ENCODE measurements at places on chromosomes 12 and 14. TPM values are rescaled to one million over a fixed set of nuclear protein-coding genes. Genes with fewer than 3 reads are reported as not detected.

DNA sequence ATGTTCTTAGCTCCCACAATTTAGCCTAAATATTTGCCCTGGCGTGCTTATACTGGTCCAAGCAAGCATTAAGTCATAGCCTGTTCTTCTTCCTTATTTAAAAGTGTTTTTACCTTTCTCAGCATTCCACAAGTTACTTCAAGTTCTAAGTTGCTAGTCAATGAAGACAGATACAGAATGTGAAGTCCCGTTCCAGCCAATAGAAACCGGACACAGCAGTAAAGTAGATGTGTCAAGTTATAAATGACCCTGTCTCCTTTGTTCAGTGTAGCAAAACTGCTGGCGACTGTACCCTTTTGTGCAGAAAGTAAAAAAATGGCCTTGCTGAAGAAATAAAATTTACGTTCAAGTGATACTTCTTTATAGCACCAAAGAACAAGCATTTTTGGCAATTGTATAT, 3.9 kb downstream of the SNAPC1 start:
- no peak overlapping the region for H3K27ac ChIP-seq
- H3K4me3 ChIP-seq = no peak overlapping the region
- peaks cover 41% of the 10 kb centered on the region for H3K36me3 ChIP-seq
- H3K27me3 ChIP-seq = no peaks in the 10 kb centered on the region

- H3K4me1 ChIP-seq = no peaks in the 10 kb centered on the region
- DNase-seq = no peak
- H3K27me3 ChIP-seq = peaks cover 9% of the 10 kb centered on the region
- H3K36me3 ChIP-seq = no peaks in the 10 kb centered on the region
- no peak overlapping the region for H3K4me3 ChIP-seq
Measured at GRCh38 chr12:103882861-103883596, 42.0 kb upstream of the NT5DC3 start.

- no peak overlapping the region for H3K27ac ChIP-seq
- no peaks in the 10 kb centered on the region for H3K27me3 ChIP-seq
- H3K4me3 ChIP-seq = no peak overlapping the region
- H3K36me3 ChIP-seq = no peaks in the 10 kb centered on the region
Measured at GRCh38 chr12:92185052-92185451, 39.4 kb upstream of the BTG1 start.

DNA sequence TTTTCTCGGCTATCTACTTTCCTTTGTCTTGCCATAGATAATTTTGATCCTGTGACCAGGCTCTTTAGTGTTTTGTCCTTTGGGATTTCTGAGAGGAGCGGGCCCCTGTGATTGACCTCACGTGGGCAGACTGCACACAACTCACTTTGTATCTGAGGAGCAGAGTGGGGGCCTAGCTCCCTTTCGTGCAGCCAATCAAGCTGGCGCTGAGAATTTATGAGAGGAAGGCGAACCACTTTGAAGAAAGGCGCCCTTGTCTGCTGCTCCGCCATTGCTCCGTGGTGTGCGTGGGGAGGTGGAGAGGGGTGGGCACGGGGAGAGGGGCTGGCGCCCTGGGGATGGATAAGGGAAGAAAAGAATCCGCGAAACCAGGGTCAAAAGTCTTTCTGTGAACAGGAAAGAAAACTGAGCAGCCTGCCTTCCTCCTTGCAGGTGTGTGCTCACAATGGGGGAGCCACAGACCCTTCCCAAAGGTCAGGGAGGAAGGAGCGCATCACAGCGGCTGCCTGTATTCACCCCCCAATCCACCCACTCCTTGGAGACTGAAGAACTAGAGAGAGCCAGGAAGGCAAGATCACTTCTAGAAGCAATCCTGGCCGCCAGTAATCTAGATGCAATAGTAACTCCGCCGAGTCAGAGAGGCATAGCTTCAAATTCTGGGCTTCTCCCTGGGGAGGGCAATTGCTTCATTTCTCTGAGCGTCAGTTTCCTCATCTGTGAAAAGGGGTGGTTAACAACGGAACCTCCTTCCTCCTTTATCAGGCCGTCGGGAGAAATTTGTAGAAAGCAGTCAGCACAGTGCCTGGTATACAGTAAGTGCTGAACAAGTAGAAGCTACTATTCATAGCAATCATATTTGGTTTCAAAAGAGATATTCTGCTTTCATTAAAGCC, 24.9 kb upstream of the MED13L start:
- no peaks in the 10 kb centered on the region for H3K36me3 ChIP-seq
- no peak for DNase-seq
- H3K27me3 ChIP-seq = no peaks in the 10 kb centered on the region
- H3K4me3 ChIP-seq = no peak overlapping the region
- H3K4me1 ChIP-seq = peaks cover 4% of the 10 kb centered on the region

DNA sequence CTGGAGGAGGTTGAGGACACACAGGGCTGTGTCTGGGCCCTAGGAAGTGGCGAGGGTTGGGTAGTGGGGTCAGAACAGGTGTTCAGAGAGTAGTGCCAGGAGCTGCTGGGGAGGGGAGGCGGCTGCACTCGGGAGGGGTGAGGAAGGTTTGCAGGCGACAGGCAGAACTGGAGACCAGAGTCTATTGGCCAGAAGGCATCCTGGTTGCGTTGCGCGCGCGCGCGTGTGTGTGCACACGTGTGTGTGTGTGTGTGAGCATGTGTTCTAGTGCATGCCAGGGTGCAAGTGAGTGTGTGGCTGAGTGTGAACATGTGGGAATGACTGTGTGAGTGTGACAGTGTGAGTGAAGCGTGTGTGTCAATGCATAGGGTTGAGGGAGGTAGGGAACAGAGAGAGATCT, 86.4 kb downstream of the CCDC92 start:
- no peaks in the 10 kb centered on the region for H3K36me3 ChIP-seq
- H3K27me3 ChIP-seq = peaks cover 65% of the 10 kb centered on the region
- no peak overlapping the region for H3K27ac ChIP-seq
- H3K4me3 ChIP-seq = no peak overlapping the region
- no peak for DNase-seq
- H3K4me1 ChIP-seq = peaks cover 3% of the 10 kb centered on the region

- no peak overlapping the region for H3K4me3 ChIP-seq
- no peaks in the 10 kb centered on the region for H3K4me1 ChIP-seq
- H3K27ac ChIP-seq = no peak overlapping the region
- H3K36me3 ChIP-seq = no peaks in the 10 kb centered on the region
- H3K27me3 ChIP-seq = no peaks in the 10 kb centered on the region
Measured at GRCh38 chr14:41605550-41606281, 960 bp upstream of the LRFN5 start.

Gene KRT78
- not detected for total RNA-seq

Gene TCL1B
- total RNA-seq = not detected

DNA sequence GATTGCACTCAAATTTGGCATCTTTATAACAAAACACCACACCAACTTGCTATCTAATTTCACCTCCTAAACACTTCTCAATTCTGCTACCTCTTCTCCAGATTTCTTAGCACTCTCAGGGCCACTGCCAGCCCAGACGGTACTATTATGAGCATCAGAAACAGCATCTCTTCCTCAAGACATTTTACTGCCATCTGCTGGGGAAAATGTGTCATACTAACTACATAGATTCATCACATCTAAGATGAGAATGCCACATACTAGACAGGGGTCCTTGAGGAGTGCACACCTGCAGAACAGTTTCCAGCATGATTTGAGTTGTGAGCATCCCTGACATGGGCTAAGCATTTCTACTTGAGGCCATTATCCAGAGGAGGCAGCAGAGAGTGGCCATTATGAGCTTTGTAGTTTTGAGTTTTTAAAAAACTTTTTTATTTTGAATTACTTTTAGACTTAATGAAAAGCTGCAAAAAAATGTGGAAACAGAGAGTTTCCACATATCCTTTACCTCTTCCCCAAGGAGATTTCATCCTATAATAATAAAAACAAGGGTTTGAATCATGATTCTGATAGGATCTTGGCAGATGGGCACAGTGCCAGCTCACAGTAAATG, 15.1 kb upstream of the GRIP1 start:
- H3K27me3 ChIP-seq = no peaks in the 10 kb centered on the region
- no peaks in the 10 kb centered on the region for H3K4me1 ChIP-seq
- peak; percentile 48 for DNase-seq
- H3K4me3 ChIP-seq = no peak overlapping the region

Gene ZNF10
- 4.3 TPM for total RNA-seq

Gene PPP1R1A
- not detected for total RNA-seq

Gene NTF3
- not detected for total RNA-seq

Gene CLEC1B
- not detected for total RNA-seq

GRCh38 chr12:48826209-48826855, 8.0 kb downstream of the CACNB3 start:
- peaks cover 12% of the 10 kb centered on the region for H3K4me1 ChIP-seq
- DNase-seq = no peak
- H3K27ac ChIP-seq = no peak overlapping the region
- H3K36me3 ChIP-seq = peaks cover 31% of the 10 kb centered on the region

DNA sequence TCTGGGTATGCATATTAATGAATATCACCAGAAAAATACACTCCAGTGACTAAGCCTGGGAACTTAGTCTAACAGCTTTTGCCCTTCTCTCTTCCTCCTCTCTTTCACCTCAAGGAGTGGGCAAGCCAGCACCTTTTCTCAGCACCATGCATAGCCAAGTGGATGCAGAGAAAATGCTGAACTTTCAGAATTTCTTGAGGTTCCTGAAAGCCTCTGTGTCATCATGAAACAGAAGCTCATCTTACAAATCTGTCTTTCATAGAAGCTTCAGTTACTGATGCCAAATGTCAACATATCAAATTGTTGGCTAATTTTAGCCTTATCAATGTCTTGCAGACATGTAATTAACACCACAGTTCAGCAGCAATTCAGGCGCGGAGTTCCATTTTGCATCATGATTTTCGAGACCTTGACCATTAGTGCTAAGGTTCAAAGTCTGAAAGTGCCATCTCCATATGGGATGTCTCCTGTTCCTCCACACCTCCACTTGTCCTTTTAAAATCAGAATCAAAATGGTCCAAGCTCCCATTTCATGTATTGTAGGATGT, 51.1 kb upstream of the RPH3A start:
- no peaks in the 10 kb centered on the region for H3K27me3 ChIP-seq
- H3K27ac ChIP-seq = no peak overlapping the region
- DNase-seq = no peak
- H3K4me1 ChIP-seq = peaks cover 8% of the 10 kb centered on the region
- H3K4me3 ChIP-seq = no peak overlapping the region

DNA sequence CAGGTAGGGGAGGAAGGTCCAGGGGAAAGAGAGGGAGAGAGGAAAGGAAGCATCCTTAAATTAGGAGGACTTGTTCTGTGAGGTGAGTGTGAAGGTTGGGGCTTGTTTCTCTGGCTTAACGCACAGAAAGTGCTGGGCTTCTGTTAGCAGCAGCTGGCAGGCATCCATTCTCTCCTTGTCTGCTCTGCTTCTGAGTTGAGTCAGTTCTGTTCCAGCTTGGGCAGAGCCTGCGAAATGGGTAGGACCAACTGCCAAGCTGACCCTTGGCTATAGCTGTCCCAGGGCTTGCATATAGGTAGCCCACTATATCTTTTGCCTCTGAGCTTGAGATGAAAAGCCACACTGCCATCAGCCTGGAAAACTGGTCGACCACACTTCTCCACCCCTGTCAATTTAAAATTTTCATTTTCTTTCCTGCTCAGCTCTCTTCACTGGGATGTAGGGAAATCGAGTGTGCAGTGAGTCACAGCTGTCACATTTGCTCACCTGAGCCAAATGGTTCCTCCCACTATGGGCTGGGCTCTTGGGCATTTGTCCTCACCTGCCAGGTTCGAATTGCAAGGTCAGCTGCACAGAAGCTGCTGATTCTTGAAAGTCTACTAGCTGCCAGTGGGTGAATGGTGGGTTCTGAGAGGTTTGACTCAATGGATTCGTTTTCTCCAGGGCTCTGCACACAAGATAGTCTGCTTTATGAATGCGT, 256.4 kb upstream of the PWP1 start:
- DNase-seq = no peak
- no peaks in the 10 kb centered on the region for H3K4me1 ChIP-seq
- no peak overlapping the region for H3K4me3 ChIP-seq
- no peak overlapping the region for H3K27ac ChIP-seq
- H3K27me3 ChIP-seq = peaks cover 6% of the 10 kb centered on the region

DNA sequence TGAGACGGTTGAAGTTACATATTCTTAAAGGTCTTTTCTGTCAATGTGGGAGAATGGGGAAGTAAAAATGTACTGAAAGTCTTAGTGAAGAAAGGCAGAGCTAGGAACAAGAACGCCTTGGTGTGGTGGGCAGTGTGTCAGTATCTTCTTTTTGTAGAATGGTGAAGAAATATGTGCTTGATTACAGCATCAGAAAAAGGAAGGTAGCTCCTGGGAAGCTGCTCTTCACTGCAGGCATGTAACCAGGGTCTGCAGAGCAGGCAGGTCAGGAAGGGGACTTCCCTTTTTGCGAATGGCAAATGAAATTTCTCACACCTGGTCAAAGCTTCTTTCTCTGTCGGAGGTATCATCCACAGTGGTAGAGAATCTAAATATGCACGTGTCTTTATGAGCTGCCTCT, 226.2 kb downstream of the ADAMTS20 start:
- no peaks in the 10 kb centered on the region for H3K36me3 ChIP-seq
- H3K4me1 ChIP-seq = no peaks in the 10 kb centered on the region
- no peak overlapping the region for H3K27ac ChIP-seq

Gene LYZ
- 31.9 TPM for total RNA-seq

DNA sequence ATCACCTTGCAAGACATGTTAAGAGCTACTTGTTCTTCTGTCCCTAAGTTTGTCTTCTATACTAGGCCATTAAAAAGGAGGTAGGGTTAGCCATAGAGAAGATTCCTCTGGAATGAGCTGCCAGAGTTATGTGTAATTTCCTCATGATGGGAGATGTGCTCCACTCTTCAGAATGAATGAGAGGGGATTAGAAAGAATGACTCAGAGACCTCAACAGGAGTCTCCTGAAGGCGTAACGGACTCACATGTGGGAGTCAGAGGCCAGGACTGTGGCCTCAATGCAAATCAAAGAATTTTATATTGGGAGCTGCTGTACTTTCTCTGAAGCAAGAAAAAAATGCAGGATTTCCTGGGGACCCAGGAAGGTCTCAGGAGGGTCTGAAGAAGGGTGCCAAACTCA, 87.8 kb upstream of the ATXN7L3B start:
- H3K27ac ChIP-seq = no peak overlapping the region
- no peaks in the 10 kb centered on the region for H3K4me1 ChIP-seq
- no peaks in the 10 kb centered on the region for H3K27me3 ChIP-seq
- H3K36me3 ChIP-seq = no peaks in the 10 kb centered on the region
- DNase-seq = no peak

GRCh38 chr12:57611108-57611826, at the start of gene ARHGEF25:
TSS of gene ARHGEF25 (plus strand) at chr12:57611435. CDS start at chr12:57611895, 460 bp downstream.
- H3K4me3 ChIP-seq = peak within 1 kb of the TSS; percentile 65
- DNase-seq = peak; percentile 83
- H3K27me3 ChIP-seq = no peaks in the 10 kb centered on the region
- H3K4me1 ChIP-seq = peaks cover 62% of the 10 kb centered on the region
- H3K36me3 ChIP-seq = peaks cover 13% of the 10 kb centered on the region

DNA sequence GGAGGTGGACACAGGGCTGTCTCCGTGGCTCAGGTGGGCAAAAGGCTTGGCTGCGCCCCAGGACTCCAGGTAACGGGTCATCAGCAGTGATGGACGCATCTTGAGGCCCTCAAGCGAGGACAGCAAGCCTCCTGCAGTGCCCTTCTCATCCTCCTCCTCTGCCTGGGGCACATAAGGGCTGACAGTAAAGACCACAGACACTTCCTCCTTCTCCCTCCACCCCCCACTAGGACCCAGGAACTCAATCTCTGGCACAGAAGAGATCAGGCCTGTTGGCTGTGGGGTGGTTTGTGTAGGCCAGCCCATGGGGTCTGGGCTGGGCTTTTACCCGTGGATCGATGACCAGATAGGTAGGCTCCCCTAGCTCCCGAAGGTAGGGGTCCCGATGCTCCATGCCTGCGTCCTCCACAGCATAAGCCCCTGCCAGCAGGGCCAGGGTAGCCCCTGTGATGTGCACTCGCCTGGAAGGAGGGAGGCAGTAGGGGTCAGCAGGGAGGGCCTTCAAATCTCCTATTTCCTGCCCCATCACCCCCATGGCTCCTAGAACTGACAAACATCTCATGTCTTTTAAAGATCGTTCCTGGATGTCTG, 5.7 kb downstream of the ADCY4 start:
- H3K27me3 ChIP-seq = no peaks in the 10 kb centered on the region
- H3K4me1 ChIP-seq = peaks cover 5% of the 10 kb centered on the region
- no peak for DNase-seq
- no peak overlapping the region for H3K27ac ChIP-seq
- no peak overlapping the region for H3K4me3 ChIP-seq
- H3K36me3 ChIP-seq = no peaks in the 10 kb centered on the region
